ENCODE measurements at places on chromosomes 11 and 22.

DNA sequence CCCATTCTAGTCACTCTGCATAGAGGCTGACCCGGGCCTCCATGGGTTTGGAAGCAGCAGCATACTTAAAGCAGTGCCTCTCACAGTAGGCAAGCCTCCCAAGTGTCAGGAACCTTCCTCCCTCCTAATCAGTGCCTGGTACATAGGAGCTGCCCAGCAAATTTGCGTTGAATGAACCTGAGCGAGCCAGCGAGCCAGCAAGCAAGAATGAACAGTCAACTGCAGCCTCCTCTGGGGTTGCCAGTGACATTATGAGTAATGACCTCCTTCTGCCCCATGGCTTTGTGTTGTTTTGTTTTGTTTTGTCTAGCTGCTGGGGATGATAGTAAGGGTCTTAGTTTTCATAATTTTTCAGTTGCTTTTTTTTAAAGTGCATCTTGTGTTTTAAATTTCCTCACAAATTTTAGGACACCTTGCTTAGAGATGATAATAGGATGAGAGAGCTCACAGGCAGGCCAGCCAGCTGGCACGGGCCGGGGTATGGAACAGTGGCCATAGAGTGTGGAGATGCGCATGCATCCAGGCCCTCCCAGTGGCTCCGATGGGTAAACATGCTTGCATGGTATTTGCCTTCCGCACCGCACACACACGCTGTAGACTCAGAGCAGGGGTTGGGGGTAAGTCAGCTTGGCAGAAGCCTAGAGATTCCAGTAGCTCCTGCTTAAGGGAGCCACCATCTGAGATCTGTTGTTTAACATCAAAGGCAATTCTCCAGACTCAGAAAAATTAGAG is 36.1 kb downstream of the TTC12 start:
- no peak for DNase-seq

- no peak for DNase-seq
Observed at GRCh38 chr22:36514766-36515165, 7.9 kb upstream of the FOXRED2 start.

DNA sequence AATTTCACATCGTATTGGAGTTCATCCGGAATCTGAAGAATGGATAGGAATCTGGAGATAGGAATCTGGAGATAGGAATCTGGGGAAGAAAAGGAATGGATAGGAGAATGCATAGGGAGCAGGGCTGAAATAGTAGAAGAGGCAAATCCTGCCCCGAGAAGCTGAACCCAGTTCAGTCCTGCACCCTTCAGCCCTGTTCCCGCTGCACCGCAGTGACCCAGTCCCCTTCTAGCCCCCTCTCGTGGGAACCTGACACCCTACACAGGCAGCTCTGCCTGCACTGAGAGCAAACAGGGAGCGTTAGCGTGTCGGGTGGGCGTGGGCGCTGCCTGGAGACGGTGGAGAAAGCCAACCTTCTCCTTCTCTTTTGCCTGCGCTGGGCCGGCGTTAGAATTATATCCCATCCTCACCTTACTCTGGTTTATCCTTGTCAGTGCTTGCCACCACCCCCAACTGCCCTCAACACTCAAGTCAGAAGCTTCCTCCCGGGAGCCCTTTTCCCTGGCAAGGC is 1.0 kb upstream of the CCKBR start:
- no peak for DNase-seq

GRCh38 chr22:48941903-48942575 is 885.6 kb downstream of the BRD1 start:
- DNase-seq = no peak

GRCh38 chr22:28506150-28506535 is 173.5 kb downstream of the TTC28 start:
- DNase-seq = no peak

DNA sequence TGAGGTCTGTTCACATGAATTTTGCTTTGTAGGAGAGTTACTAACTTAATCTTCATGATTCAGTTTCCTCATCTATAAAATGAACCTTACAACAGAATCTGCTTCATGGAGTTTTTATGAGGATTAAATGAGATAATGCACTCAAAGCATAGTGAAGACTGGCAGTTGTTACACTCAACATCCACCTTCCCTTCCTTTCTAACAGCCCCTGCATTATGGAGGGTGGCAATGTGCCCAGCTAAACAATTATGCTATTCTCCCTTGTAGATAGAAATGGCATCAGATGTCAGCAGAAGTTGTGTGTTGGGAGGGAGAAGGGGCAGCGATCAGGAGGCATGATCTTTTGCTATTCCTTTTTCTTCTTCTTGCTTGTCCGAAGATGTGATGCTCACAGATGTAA is 6.5 kb downstream of the POU2AF1 start:
- no peak for DNase-seq

- no peak for DNase-seq
Observed at GRCh38 chr22:41050883-41051282, 41.5 kb upstream of the EP300 start.

DNA sequence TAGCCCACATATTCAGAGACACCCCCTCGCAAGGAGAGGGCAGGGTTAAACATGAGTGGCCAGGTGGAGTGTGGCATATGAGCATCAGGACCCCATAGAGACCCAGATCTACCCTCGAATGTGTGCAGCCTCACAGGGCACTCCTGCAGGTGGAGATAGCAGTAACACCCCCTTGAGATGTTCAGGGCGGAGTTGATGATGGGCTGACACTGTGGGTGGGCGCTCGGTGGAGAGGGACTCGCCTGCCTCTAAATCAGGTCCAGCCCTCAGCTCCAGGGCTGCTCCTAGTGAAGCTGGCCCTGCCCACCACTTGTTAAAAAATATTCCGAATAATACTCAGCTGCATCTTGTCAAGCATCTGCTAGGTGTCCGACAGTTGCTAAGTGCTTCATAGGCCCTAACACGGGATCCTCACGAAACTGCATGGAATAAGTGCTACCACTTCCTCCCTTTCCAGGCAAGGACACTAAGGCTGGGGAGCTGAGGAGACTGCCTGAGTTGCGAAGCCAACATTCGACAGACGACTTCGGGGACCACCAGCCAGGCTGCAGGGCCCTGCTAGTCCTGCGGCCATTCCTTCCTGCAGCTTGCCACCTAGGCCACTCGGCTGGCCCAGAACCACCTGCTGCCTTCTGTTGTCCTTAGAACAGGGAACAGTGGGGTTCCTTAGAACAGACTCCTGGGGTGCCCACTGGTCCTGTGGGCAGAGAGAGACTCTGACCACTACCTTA is 74.0 kb upstream of the WNT11 start:
- DNase-seq = no peak

DNA sequence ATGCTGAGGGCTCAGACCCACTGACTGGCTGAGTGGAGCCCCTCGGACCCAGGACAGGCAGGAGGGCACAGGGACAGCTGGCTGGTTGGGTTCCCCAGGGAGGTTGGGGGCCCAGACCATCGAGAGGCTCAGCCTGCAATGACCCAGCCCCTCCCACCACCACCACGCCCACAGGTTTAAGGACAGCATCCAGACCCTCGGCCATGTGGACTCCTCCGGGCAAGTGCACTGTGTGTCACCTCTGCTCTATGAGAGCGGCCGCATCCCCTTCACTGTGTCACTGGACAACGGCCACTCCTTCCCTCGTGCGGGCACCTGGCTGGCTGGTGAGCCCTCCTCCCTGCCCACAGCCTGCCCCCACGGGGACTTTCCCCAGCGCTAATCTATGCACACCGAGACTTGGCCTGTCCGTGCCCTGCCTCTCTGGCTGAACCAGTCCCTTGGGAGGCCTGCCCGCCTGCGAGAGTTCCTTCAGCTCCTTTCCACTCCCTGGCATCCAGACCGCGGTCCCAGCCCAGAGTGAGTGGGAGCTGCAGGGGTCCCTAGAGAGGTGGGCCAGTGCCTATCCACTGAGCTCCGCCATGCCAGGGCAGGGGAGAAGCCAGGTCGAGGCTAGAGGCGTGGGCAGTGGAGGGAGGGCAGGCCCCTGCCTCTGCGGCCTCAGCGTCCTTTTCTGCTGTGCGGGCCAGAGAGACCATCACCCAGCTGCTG is 2.2 kb downstream of the SUSD2 start:
- DNase-seq = no peak

DNA sequence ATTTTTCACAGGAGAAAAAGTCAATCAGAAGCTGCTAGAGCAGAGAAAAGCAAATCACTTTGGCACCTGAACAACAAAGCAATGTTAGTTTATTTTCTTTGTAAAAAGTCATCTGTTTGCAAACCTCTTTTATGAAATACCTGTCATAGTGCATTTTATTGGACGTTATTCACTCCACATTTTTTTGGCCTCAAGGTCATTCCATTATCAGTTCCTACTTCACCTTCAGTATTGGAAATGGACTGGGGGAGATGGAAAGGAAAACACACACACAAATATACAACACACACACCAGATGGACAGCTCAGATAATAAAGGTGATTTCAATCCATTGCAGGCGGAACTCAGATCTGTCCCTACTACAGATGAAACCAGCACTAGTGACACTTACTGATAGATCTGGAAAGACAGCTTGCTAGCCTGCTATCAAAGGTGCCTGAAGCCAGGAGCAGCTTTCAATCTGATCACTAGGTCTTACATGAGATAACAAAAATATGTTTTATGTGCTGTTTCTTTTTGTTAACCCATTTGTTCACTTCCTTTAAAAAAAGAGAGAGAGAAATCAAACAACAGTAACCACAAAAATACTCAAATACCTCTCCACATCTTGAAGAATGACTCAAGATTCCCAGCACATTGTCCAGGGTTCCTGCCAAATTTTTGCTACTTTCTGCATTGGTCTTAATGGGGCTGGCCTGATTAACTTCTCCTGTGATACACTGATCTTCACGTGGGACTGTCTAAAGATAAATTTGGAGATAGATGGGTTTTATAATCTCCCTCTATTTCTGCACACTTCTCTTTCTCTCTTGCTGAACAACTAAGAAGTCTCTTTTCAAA is 844.3 kb upstream of the TENM4 start:
- DNase-seq = peak; percentile 31

- no peak for DNase-seq
Observed at GRCh38 chr22:44862981-44863860, 110.8 kb downstream of the ARHGAP8 start.

DNA sequence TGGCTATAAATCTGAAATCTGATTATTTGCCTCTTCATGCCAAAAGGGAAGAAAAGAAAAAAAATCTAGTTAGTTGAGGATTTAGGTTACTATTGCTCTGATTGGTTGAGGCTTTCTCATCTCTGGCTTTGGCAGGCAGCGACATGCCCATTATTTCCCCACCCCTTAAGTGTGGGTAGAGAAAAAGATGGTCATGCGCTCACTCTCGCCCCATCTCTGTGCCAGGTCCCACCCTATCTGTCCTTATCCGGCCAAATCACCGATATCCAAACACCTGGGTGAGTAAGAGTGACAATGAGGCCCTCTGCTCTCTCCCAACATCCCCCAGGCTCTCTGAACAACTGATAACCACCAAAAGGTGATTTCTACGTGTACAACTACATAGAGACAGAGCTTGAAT is 31.2 kb upstream of the SNX19 start:
- DNase-seq = no peak

GRCh38 chr11:95486466-95486865 is 255.5 kb upstream of the SESN3 start:
- DNase-seq = no peak

- no peak for DNase-seq
Observed at GRCh38 chr22:46359362-46359761, 23.8 kb downstream of the TRMU start.

- peak; percentile 13 for DNase-seq
Observed at GRCh38 chr11:68632802-68633201, 51.5 kb upstream of the GAL start.

DNA sequence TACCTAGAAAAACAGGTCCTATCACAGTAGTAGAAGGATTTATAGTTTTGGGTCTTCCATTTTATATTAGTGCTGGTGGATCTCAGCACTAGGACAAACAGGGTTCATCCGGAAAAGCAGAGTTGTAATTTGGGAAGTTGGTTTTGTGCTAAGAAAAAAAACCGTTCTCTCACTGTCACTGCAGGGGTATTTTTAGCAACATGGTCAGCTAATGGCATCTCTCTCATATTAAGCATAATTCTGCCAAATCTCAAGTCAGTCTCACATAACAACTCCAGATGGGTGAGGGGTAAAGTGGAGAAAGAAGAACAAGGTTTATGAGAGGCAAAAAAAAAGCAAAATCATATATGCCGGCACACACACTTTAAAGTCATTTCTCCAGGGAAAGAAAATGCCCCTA is 51.6 kb upstream of the GDPD4 start:
- DNase-seq = no peak

GRCh38 chr11:64661146-64661545 is 61.9 kb downstream of the NRXN2 start:
- DNase-seq = peak; percentile 35

DNA sequence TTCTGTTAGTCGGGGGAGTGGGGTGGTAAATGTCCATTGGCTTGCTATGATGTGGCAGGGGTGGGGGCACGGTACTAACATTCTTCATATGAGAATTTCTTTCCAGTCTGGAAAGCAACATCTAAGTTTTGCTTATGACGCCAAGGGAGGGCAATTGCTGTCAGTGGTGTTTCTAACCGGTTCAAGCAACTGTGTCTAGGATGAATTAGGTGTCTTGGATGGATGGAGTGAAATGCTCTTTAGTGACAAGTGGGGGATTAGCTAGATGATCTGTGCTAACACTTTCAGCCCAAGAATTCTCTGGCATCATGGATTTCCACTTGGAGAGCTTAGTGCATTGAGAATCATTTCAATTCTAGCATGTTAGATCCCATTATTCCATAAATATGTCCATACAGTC is 262.6 kb upstream of the SORL1-AS1 start:
- DNase-seq = no peak

DNA sequence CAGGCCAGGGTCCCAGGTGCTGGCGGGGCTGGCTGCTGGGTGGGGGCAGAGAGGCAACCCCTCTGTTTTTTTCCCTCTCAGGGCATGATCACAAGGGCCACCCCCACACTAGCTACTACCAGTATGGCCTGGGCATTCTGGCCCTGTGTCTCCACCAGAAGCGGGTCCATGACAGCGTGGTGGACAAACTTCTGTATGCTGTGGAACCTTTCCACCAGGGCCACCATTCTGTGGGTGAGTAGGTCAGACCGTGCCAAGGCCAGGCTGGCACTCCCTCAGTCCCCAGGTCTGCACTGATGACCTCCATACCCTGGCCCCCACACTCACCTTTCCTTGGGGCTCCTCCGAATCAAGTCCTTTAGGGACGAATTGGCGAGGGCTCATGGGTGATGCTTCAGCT is 7.3 kb downstream of the TCN2 start:
- no peak for DNase-seq

DNA sequence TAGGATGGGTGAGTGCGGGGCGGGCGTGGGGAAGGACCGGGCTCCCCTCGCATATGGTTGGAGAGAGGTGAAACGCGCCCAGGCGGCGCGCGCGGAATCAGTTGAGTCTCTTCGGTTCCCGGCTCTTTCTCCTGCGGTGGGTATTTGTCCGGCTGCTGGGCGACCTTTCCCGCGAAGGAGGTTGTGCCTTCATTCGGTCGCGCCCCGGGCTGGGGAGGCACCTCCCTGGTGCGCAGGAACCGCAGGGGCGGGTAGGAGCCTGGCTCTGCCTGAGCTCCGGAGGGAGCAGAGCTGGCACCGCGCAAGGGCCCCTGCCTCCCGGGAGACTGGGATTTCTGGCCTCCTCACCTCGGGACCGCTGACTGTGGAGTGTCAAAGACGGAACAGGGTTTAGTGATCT is 27.5 kb downstream of the SAA4 start:
- DNase-seq = no peak

All from fibroblast of skin of left biceps (primary cell).